ENCODE measurements at places on chromosomes 16 and 17.

DNA sequence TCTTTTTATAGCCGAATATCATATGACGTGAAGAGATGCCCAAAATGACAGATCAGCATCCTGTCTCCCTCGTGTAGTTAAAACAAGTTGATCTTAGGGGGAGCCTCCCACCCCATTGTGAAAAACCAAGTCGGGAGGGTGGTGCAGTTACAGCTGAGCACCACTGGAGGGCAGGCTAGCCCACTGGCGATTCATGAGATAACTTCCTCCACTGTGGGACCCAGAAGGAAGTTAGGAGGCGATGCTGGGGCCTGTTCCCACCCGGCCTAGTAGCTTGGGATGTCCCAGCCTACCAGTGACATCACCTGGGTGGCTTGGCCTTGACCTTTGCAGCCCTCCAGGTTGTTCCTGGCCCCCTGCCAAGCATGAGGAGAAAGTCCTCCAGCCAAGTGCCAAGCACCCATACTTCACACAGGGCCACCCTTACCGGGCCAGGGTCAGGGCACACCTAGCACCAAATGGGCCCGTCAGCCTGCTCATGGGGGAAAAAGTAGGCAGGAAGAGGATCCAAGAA is 8.1 kb upstream of the CPNE2 start:
- peak; percentile 47 for DNase-seq

GRCh38 chr17:77349976-77350830 is 209.4 kb downstream of the SEC14L1 start:
- DNase-seq = no peak

- DNase-seq = no peak
Observed at GRCh38 chr16:54806378-54806777, 124.3 kb upstream of the IRX5 start.

DNA sequence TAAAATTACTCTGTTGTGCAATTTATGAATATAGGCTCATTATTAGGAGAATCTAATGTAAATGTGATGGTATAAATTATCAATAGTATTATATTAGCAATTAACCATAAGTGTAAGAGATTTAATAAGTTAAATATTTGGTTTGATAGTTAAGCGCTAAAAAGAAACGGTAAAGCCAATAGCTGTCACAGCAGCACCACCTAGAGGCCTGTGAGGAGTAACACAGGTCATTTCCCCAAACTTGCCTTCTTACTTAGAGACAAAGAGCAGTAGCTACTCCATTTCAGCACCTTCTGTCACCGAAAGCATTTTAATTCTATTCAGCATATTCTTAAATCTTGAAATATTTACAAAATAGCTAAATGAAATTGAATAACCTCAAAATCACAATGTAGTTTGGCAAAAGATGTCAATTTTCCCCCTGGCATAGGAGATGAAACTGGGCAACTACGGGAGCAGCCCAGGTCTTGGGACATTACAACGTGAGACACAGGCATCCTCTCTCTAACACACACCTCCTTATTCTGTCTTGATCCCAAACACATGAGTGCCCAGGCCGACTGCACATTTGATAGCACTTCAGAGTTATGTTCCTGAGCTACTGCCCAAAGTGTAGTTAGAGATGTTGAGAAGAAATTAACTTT is 14.3 kb upstream of the DYNLRB2 start:
- DNase-seq = peak; percentile 30

- no peak for DNase-seq
Observed at GRCh38 chr17:7313890-7314718, 1.1 kb downstream of the GPS2 start.

- DNase-seq = no peak
Observed at GRCh38 chr17:33055171-33055611, 63.5 kb downstream of the SPACA3 start.

GRCh38 chr16:48182979-48183537 is 27.3 kb upstream of the ABCC12 start:
- no peak for DNase-seq

GRCh38 chr17:78378225-78379130 is at the start of gene PGS1:
Gene PGS1 (plus strand): TSS chr17:78378649. CDS start chr17:78378666, 17 bp downstream.
- DNase-seq = peak; percentile 72

- no peak for DNase-seq
Observed at GRCh38 chr16:27264151-27264550, 4.4 kb downstream of the NSMCE1 start.

DNA sequence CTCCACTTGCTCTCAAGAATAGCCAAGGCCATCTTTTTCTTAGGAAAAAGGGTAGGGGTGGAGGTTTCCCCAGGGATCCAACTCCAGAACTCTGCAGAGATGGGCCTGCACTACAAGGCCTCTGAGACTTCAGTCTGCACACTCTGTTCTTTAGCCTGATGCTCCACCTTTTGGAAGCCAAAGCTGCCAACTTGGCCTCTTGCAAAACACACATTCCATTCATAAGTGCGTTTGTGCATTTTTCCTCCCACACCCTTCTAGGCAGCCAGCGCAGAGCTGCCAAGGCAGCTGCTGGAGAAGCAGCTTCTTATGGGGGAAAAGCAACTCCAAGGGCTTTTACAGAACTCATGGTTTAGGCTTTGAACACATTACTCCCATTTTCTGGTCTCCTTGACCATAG is 45.3 kb downstream of the REXO5 start:
- DNase-seq = no peak

DNA sequence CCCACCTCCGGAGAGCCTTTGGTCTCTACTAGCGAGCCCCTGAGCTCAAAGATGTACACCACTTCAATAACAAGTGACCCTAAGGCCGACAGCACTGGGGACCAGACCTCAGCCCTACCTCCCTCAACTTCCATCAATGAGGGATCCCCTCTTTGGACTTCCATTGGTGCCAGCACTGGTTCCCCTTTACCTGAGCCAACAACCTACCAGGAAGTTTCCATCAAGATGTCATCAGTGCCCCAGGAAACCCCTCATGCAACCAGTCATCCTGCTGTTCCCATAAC is 702 bp downstream of the SPN start:
- no peak for DNase-seq

DNA sequence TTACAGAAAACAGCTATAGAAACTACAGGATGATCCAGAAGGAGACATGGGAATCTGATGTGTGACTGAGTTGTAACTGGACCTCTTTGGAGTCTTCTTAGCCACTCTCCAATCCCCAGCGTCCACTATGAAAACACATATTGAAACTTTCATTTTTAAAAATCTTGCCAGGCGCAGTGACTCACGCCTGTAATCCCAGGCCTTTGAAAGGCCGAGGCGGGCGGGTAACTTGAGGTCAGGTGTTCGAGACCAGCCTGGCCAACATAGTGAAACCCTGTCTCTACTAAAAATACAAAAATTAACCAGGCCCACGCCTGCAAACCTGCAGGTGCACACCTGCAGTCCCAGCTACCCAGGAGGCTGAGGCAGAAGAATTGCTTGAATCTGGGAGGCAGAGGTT is 53.3 kb downstream of the HIC1 start:
- no peak for DNase-seq

GRCh38 chr17:32693194-32693897 is 183.6 kb downstream of the MYO1D start:
- DNase-seq = no peak

GRCh38 chr17:48322060-48322459 is 108.0 kb downstream of the SKAP1 start:
- DNase-seq = no peak

- no peak for DNase-seq
Observed at GRCh38 chr16:52751035-52751434, 204.1 kb upstream of the TOX3 start.

GRCh38 chr16:87395181-87395842 is 3.2 kb downstream of the MAP1LC3B start:
- no peak for DNase-seq

DNA sequence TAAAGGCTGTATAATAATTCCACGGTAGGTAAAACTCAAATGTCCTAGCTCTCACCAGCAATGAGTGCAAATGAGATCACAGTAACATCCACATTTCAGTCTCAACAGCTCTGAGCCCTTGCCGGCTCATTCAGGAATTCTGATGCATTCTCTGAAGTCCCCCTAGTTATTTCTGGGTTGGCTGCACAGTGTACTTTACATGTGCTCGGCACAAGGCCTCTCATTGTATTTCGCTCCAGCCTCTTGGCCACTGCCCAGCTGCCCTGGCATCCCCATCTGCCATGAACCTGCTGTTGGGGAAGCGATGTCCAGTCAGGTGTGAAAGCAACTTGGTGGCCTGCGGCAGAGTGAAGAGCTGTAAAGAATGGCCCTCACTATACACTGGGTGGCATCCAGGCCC is 14.3 kb downstream of the PRCD start:
- DNase-seq = no peak

- no peak for DNase-seq
Observed at GRCh38 chr17:58969612-58970011, 137.1 kb downstream of the TRIM37 start.

DNA sequence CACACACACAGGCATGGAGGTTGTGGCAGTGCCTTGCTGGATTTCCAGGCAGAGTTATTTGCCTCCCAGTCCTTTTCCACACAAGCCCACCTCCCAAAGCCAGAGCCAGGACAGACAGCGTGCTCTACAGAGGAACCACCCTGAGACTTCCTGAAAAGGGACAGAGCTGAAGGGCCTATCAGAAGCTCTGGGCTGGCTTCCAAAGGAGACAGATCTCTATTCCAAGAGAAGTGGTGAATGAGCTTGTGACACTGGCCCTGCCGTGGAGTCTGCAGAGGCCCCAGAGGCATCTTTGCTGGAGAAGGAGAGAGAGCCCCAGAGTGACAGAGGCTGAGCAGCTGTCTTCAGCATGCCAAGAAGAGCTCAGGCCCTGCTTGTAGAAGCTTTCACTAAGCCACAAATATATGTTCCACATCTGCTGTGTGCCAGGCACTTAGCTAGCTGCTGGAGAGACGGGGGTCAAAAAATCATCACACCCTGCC is 8.3 kb upstream of the LPCAT2 start:
- no peak for DNase-seq

DNA sequence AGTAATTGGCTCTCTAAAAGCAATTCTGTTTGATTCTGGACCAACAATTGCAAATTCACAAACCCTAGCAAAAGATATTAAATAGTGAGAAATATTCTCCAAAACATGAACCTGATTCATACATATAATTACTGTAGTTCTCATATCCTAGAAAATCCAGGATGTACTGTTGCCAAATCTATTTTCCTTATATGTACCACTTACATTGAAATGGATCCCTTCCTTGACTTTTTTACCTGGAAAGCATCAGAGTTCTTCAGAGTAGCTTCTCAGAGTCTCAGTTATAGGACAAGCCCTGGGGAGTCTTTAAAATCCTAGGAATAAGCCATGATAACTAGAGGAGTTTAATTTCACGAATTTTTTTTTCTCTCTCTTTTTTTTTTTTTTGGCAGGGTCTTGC is 16.7 kb downstream of the TMEM92 start:
- DNase-seq = no peak

DNA sequence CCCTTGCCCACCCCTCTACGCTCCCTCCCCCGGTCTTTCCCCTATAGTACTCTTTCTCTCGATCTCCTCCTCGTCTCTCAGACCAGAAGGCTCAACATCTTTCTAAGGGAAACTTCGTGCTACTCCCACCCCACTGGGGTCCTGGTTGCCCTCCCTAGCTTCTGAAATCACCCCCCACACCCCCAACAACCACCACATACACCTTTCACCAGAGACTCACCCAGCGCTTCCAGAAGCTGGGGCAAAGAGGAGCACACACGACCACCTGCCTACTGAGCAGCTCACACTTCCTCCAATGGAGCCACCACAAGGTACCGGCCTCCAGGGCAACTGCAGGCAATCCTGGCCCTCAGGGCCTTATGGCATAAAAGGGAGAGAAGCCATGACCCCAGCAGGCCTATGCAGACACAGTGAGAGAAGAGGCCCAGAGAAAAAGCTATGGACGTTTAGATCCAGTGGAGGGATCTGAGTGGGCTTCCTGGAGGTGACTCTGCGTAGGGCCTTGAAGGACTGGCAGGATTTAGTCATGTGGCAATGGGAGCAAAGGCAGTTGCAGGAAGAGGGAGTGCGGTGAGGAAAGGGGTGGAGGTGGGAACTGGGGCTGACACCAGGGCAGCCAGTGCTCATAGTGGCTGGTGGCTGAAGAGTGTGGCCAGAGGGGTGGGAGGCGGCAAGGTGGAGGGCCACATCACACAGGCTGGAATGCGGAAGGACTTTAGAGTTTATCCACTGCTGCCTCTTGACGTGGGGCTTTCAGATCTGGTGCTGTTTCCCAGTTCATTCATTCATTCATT is 12.1 kb upstream of the TMEM92 start:
- no peak for DNase-seq

DNA sequence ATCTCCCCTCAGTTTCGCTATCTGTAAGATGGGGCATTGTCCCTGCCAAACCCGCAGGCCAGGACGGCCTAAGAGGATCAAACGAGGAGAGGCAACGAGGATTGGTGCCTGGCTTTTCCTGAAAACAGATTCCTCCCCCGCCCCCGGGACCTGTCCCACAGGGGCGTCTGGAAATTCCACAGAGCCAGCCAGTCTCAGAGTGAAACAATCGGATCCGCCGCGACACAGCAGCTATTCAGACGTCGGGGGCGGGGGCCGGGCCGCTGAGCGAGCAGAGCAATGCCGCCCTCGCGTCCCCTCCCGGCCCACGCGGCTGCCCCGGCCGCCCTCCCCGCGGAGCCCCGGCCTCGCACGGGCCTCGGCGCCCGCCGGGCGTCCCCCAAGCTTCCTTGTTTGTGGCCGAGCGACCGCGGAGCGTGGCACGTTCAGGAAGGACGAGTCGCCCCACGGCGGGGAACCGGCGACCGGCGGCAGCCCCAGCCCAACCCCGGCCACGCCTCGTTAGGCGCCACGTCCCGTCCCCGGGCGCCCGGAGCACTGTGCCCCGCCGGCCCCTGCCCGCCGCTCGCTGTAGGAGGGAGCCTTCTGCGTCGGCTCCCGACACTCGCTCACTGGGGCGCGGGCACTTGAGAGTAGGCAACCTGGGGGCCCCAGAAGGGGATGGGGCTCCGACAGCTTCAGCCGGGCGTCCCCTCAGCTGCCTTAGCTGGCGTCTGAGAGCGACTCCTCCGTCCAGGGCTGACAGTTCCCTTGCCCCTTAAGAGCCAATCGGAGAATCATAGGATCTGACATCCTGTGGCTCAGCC is 29.6 kb upstream of the PHOSPHO1 start:
- peak; percentile 11 for DNase-seq

DNA sequence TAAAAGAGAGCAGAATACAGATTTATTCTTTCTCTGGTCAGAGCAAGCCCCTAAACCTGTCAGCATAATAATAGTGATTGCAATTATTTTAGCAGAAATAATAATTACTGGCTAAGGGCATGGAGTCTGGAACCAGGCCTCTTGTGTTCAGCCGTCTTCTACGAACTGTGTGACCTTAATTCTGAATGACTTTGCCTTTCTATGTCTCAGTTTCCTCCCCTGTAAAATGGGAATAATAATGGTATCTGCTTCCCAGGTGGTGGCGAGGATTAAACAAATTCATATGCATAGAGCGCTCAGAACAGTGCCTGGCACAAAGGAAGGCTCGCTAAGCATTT is 33.4 kb downstream of the RAB11FIP4 start:
- DNase-seq = no peak

- DNase-seq = no peak
Observed at GRCh38 chr17:82059272-82060000, 6.2 kb downstream of the DUS1L start.
